Stimulated activated CD4-positive, alpha-beta T cell treated with anti-CD3 and anti-CD28 coated beads, Interleukin-4, amount 100 ng/mL, for 1 hour (primary cell): ENCODE measurements at places on chromosomes 5 and 9.

- DNase-seq, result no peak
Measured at GRCh38 chr9:37729499-37729898, 24.1 kb upstream of the TRMT10B start.

DNA sequence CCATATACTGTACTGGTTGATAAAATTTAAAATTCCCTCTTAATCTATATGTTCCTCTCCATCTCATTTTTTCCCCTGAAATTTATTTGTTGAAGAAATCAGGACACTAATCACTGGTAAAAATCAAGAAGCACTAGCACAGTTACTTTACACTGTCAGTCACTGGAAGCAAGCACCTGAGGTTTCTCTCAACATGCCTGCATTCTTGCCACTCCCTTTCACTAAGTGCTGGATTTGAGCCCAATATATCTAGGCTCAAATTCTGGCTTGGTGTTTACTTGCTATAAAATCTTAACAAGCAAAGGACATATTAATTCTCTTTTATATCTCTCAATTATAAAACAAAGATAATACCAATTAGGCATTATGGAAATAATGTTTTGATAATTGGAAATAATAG lies 58.6 kb downstream of the DIAPH1 start:
- DNase-seq, result no peak

DNA sequence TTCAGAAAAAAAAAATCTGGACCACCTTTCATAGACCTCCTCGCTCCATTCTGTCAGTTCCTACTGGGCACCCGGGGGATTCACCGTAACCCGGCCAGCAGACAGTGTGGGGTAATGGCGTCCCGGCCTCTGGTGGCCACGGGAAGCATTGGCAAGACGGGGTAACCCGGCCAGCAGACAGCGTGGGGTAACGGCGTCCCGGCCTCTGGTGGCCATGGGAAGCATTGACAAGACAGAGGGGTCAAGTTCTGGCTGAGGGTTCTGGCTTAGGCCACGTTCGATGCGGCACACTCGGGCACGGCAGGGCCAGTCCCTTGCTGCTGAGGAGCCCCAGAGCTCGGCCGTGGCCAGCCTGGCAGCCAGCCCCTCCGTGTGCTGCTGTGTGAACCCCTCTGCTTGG lies 116.2 kb upstream of the RAPGEF1 start:
- no peak for DNase-seq

DNA sequence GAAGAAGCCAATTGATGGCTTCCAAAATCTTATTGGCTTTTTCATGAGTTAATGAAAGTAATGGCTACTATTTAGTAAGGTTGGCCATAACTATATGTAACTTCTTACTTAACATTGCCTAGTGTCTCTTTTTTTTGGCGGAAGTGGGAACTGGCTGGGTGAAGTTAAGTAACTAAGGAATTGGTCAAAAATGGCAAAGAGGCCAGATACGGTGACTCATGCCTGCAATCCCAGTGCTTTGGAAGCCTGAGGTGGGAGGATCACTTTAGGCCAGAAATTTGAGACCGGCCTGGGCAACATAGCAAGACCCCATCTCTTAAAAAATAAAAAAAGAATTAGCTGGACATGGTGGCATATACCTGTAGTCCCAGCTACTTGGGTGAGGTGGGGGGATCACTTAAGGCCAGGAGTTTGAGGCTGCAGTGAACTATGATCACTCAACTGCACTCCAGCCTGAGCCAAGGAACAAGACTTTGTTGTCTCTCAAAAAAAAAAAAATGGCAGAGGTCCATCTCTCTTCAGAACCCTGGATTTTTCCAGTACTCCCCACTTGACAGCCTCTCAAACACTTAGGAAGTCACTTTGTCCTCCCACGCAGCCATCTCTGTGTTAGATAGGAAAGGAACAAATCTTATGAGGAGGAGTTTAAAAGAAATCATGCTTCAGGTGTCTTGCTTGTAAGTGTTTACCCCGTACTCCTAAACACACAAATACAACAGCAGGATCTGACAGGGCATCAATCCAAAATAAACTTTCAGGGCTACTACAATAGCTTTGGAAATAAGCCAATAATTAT lies 75.7 kb downstream of the TEK start:
- no peak for DNase-seq

DNA sequence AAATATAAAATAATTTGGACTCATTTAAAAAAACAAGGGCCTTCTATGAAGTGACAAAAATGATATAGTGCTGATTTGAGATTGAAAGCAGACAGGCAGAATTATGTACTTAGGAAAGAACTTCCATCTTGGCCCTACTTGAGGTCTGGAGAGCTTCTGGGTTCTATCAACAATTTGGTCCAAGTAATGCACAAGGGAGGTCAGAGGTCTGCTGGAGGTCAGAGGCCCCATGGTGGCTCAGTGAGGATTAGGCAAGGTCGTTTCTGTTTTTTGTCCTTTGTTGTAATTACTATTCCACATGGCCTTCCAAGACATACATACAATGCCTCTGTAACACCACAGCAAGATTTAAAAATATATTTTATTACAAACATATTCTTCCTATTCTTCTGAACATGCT lies 37.2 kb downstream of the NUDT12 start:
- DNase-seq, result no peak

- DNase-seq, result no peak
Measured at GRCh38 chr5:148653291-148653835, 964 bp downstream of the HTR4 start.

DNA sequence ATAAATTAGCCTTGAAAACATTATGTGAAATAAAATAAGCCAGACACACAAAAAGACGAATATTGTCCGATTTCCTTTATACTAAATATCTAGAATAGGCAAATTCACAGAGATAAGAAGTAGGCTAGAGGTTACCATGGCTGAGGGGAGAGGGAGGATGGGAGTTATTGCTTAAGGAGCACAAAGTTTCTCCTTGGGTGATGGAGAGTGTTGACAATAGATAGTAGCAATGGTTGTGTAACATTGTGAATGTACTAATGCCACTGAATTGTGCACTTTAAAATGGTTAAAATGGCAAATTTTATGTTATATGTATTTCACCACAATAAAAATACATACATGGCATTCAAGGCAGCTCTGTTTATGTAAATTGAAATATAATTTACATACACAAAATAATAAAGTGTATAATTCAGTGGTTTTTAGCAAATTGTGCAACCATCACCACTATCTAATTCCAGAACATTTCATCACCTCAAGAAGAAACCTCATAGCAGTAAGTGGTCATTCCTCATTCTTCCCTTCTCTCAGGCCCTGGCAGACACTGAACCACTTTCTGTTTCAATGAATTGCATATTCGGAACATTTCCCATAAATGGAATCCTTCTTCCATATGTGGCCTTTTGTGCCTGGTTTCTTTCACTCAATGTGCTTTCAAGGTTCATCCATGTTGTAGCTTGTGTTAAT lies 59.2 kb downstream of the NDST1 start:
- no peak for DNase-seq

- peak; percentile 60 for DNase-seq
Measured at GRCh38 chr5:157266286-157267007, 524 bp downstream of the CYFIP2 start.

- peak; percentile 67 for DNase-seq
Measured at GRCh38 chr5:42992088-42992879, 47.8 kb downstream of the ANXA2R start.

GRCh38 chr5:159737263-159737662 lies 179.0 kb upstream of the ADRA1B start:
- DNase-seq, result no peak

DNA sequence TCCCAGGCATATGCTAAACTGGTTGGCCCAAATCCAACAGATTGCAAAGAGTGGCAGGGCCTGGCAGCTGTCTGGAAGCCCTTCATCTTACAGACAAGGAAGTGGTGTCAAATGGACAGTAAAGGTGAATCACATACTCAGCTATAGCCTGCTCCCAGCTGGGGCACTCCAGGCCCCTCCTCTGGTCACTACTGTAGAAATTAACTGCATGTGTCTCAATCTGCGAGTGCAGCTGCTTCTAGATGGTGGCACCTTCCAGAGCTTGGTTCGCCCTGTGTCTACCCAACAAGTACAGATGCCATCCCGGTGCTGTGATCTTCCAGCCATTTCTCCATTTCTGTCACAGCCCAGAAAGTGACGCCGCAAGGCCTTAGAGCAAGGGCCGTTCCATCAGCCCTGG lies 50.2 kb downstream of the OTULIN start:
- DNase-seq, result no peak

GRCh38 chr5:95027775-95028174 lies 257.1 kb downstream of the MCTP1 start:
- no peak for DNase-seq

GRCh38 chr5:32600054-32600622 lies 14.8 kb downstream of the SUB1 start:
- DNase-seq, result no peak

DNA sequence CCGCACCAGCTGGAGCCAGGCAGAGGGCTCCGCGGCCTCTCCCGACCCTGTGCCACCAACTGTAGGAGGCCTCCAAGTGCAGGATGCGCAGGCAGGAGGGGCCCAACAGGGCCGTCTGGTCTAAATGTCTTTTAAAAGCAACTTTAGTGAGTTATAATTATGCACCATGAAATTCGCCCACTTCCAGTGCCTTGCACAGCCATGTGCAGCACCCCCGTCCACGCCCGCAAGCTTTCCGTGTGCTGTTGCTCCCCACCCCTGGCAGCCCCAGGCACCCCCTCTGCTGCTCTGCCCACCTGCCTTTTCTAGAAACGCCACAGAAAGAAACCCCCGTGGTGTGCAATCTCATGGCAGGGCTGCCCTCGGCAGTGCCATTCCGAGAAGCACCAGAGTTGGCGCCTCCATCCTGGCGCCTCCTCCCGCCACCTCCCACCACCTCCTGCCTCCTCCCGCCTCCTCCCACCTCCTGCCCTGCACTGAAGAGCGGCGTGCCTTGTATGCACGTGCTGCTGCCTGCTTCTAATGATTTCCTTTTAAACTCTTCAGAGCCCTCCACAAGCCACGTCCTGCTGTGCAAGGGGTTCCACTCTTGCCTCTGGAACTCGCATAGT lies 7.5 kb upstream of the SLC6A18 start:
- DNase-seq, result no peak

DNA sequence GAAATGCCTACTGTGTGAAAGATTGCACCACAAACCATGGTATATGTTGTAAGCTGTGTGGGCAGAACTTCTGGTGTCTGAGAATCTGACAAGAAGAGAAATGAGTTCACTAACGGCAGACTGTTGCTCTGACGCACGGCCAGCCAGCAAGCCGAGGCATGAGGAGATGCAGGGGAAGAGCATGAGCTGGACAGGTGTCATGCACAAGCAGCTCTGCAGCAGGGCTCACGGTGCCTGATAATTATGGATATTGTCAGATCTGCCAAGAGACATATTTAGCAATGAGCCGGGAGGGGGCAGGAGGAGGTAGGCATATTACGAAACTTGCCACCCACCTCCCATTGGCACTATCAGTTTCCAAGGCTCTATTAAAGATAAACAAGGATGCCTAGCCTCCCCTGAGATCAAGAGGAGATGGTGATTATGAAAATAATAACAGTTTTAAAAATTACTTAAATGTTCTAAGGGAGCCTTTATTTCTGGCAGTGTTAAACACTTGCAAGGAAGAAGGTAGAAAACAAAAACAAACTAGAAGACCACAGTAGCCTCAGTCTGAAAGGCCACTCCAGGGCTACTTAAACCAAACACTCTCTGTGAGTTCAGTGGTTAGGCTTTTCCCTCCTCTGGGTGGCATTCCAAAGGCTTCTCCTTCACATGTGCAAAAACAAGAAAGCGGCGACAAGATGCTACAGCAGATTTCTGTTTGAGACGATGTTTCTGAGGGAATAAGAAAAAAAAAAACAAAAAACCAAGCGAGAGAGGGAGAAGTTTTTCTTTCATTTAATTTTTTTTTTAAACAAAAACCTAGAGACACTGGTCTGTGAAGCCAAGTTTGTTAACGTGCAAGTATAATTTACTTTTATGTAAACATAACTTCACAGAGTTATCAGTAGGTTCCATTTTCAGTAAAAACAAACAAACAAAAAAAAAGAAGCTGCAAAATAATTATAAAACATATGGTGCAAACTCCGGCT lies 339.5 kb downstream of the BNC2 start:
- no peak for DNase-seq

DNA sequence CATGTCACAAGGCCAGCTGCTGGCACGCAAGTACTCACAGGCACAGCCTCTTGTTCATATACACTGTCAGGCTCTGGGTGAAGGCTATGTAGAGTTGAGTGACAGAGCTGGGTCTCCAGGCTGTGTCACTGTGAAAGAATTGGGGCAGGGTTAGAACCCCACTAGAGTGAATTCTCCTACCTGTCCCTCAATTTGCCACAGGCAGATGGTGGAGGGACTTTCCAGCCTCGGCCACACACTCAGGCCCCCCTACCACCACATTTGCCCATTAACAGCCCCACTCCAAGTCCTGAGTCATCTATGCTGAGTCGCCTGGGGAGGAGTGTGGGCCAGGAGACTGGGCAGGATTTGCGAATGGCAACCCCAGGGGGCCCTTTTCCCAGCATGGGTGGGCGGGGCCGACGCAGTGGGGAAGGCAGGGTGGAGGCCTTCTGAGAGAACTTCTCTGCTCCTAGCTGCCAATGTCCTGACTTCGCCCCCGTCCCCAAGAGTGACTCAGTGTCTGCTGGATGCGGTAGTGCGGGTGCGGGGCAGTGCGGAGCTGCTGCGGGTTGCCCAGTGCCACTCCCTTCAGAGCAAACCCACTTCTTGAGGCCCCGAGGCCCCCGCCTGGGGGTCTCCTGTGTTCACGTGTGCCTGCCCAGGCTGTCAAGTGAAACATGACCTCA lies 50.3 kb upstream of the PSD2 start:
- DNase-seq, result peak; percentile 27

- no peak for DNase-seq
Measured at GRCh38 chr9:20041697-20042081, 252.9 kb upstream of the SLC24A2 start.

GRCh38 chr5:130032807-130033206 lies 128.5 kb downstream of the CHSY3 start:
- no peak for DNase-seq

DNA sequence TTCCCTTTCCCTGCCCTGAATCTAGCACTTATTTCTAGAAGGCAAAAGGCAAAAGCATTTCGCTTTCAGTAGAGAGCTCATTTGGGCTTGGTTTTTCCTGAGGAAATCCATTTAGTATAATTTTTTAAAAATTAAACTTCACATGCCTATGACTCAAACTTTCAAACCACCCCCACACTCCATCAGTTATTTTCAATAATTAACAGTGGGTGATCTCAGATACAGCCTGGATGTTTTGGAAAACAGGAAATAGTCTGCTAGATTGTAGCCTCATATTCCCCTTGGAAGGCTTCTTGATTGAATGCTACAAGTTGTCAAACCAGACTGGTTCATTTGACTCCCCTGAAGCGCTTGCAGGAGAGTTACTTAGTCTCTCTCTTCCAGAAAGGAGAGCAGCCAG lies 40.6 kb downstream of the SEMA5A start:
- no peak for DNase-seq

DNA sequence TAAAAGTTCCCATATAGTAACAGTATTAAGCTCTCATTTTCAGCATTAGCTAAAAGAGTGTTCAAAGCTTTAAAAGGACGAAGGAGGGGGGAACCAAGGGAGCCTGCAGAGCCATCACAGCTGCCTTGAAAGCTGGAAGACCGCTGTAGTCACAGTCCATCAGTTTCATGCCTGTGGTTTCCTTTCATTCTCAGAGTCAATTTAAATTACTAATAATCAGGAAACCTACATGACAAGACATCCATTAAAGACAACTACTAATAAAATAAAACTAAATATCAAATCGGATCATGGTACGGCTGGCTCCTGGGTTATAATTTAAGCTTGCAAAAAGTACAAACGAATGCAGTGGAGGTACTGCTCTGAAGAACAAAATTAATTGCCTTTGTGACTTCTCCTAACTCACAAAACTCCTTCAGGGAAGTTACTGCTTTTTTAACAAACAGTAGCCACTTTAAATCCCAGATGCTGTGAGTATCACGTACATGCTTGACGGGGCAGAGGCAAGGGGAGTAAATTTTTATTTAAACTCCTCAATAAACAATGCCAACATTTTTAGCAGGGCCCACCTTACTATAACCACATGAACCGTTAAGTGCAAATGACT lies 213.5 kb downstream of the DENND1A start:
- no peak for DNase-seq
